NCI-H1417 treated with DMSO at 0.1 percent for 48 hours (cell line): ENCODE measurements at places on chromosomes 4 and X.

GRCh38 chrX:18970465-18970864 lies 13.4 kb downstream of the PHKA2 start:
- DNase-seq, result no peak

DNA sequence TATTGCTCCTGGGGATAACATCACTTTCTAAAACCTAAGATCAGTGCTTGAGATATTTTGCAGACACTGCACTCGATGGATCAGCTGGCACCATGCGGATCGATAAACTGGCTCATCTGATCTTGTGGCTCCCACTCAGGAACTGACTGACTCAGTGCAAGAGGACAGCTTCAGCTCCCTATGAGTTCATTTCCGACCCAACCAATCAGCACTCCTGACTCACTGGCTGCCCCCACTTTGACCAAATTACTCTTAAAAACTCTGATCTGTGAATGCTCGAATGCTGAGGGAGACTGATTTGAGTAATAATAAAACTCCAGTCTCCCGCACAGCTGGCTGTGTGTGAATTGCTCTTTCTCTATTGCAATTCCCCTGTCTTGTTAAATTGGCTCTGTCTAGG lies 110.1 kb downstream of the ANAPC4 start:
- DNase-seq, result no peak

DNA sequence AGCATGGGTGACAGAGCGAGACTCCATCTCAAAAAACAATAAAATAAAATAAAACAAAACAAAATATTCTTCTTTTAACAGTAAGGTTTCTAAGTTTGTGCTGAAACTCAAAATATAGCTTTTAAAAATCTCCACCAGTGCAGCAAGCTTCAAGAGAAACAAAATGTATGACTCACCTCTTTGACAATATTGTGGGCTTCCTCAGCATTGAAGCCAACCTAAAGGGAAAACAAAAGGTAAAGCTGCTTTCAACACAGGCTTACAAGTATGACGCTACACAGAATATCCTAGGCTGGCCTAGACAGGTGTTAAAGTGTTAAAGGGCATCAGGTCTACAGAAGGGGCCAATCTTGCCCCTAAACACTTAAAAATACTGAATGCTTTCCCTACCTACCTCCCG lies 1.2 kb downstream of the DYNLT3 start:
- no peak for DNase-seq

GRCh38 chr4:164509951-164510350 lies 244.0 kb upstream of the SMIM31 start:
- DNase-seq, result no peak

- DNase-seq, result no peak
Observed at GRCh38 chr4:48772556-48772955, 7.5 kb downstream of the FRYL start.

- no peak for DNase-seq
Observed at GRCh38 chr4:6342530-6343293, 73.1 kb downstream of the WFS1 start.
